ENCODE measurements at places on chromosomes 4 and X.

DNA sequence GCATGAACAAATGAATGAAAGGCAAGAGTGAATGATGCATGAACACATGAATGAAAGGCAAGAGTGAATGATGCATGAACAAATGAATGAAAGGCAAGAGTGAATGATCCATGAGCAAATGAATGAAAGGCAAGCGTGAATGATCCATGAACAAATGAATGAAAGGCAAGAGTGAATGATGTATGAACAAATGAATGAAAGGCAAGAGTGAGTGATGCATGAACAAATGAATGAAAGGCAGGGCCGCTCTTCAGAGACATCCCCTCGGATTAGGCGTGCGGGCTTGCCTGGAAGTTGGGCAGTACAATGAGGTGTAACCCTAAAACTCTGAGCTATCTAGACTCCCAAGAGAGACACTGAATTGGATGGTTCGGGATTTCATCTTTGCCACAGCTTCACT, 3.7 kb downstream of the PCGF3 start:
- no peak for DNase-seq

GRCh38 chr4:3783693-3784306, 17.6 kb downstream of the ADRA2C start:
- DNase-seq, result peak; percentile 13

GRCh38 chrX:13167481-13168231, 123.2 kb upstream of the FAM9C start:
- peak; percentile 10 for DNase-seq

GRCh38 chr4:155403886-155404285, 27.1 kb upstream of the MAP9 start:
- no peak for DNase-seq

Measured in activated naive CD8-positive, alpha-beta T cell treated with anti-CD3 and anti-CD28 coated beads for 36 hours (primary cell).